ENCODE measurements at places on chromosomes 7 and 10. TPM values are rescaled to one million over a fixed set of nuclear protein-coding genes. Genes with fewer than 3 reads are reported as not detected.

- DNase-seq: no peak
These were observed 173.8 kb downstream of the TRIL start for GRCh38 chr7:28784171-28784902.

DNA sequence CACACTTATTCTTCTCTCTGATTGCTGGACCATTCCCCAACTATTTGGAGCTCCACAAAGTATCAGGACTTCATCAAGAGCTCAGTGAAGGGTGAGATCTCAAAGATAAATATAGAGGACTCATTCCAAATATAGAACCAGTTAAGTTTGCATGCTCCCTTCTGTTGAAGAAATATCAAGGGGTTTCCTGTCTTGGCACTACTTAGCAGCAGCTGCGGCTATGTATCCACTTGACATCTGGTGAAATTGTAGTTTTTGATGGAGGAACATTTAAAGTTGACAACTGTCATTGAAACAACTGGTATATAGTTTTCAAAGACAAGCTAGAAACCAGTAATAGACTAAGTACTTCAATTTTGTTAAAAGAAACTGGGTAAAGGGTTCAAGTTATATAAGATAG lies 1.0 kb upstream of the SPAG6 start:
- DNase-seq: no peak

- DNase-seq: no peak
These were observed 74.7 kb upstream of the ITGB1 start for GRCh38 chr10:33032654-33033151.

DNA sequence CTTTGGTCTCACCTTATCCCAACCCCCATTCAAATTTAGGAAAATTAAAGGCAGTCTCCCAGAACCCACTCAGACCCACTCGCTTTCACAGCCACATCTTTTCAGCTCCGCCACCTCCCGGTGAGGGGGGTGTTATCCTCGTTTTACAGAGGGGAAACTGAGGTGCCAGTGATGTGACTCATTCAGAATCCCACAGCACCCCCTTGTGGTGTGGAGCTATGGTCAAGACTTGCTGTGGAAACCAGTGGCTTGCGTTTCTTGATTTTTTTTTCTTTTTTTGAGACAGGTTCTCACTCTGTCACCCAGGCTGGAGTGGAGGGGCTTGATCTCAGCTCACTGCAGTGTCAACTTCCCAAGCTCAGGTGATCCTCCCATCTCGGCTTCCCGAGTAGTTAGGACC lies 27.6 kb downstream of the SLC35G1 start:
- no peak for DNase-seq

- no peak for DNase-seq
These were observed 83.3 kb downstream of the ELMO1 start for GRCh38 chr7:37365405-37365804.

DNA sequence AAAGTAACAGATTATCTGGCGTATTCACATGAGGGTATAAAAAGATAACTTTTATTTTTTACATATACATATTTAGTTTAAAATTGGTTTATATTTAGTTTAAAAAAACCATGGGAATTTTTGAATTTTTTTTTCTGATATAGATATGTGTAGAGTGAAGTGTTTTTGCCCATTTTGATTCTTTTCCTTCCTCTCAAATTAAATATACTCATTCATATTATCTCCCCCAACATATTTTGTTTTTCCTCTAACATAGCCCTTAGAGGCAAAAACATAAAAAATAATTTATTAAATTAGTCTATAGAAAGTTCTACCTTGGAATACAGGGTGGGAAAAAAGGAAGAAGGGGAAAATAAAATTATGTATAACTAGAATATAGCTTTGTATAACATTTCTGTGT lies 137.7 kb downstream of the CPED1 start:
- DNase-seq: no peak

GRCh38 chr10:72001033-72001395 lies 36.8 kb downstream of the CHST3 start:
- no peak for DNase-seq

GRCh38 chr7:155351120-155351870 lies 53.6 kb downstream of the INSIG1 start:
- peak; percentile 48 for DNase-seq

DNA sequence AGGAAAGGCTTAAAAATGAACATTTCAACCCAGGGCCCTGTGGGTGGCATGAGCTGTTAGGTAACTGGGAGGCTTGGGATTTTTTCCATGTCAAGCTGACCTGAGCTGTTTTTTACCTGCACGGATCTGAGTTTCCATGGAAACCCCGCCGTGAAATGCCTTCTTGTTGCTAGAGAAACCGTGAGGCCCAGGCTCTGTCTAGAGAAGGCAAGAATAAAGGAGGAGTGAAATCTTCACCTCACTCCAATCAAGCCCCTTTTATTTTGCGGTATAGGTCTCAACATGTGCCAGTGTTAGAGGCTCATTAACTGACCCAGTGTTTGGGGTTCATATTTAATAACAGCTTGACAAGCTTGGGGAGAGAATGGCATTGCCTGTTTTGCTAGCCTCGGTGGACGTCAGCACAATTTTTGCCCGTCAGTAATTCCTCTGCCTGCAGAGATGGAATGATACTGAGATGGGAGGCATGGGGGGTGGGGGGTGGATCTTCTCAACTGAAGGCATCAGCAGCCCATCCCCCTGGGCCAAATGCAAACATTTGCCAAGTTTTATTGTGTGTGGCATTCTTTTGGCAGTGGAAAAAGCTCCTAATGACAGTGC lies 48.9 kb upstream of the PDCD4 start:
- DNase-seq: no peak

GRCh38 chr7:101234636-101235035 lies 3.0 kb downstream of the CLDN15 start:
- no peak for DNase-seq

GRCh38 chr10:87619705-87620104 lies 40.0 kb upstream of the PAPSS2 start:
- DNase-seq: no peak

PITRM1 gene
- 58.4 TPM for total RNA-seq

NEUROG3 gene
- not detected for total RNA-seq

Data from spleen (tissue), 13 donors.